ENCODE measurements at places on chromosomes 6 and 20. TPM values are rescaled to one million over a fixed set of nuclear protein-coding genes. Genes with fewer than 3 reads are reported as not detected.

Gene RRAGD
- total RNA-seq: 33.5 TPM

Gene NRSN1
- not detected for total RNA-seq

Gene OTOR
- not detected for total RNA-seq

Gene MOCS3
- total RNA-seq: 9.4 TPM

Gene TFAP2B
- total RNA-seq: not detected

Gene CDH26
- not detected for total RNA-seq

Gene EYS
- 0.81 TPM for total RNA-seq

Gene MMP24
- 14.2 TPM for total RNA-seq

Gene AIG1
- 73.0 TPM for total RNA-seq

Gene ACSS1
- total RNA-seq: 0.10 TPM

Gene CPXM1
- not detected for total RNA-seq

Gene ASIP
- total RNA-seq: not detected

Gene CST4
- total RNA-seq: not detected

Gene PRDM13
- total RNA-seq: not detected

Gene LST1
- not detected for total RNA-seq

GRCh38 chr6:33107641-33108040 lies 31.9 kb downstream of the HLA-DPB1 start:
- DNase-seq: no peak

DNA sequence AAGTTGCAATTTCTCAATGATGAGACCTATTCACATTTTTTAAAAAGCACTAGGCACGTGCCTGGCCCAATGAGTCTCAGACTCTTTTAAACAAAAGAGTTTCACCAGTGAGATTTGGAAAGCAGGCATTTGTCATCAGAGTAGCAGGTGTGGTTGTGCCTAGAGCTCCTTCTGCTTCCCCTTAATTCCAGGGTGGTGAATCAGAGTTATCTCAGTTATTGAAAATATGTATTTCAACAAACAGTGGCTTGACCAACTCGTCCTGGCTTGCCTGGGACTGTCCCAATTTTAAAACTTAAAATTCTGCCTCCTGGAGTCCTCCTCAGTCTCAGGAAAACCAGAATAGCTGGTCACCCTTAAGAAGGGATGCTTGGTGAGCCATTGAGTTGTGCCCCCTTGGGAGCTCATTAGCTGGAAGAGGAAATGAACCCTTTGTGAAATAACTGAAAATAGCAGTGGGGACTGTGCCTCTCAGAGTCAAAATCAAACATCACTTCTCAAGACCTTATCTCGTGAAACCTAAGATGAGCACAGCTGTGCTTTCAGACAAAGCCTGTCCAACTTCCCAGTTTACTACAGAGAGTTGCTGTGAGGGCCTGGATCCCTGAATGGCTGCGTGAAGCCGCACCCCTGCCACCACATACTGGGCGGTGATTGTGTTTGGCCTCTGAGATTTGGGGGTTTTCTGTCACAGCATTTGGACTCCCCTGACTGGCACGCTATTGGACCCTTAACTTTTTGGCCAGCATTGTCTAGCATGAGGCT lies 116.3 kb downstream of the ANKRD60 start:
- DNase-seq: peak; percentile 73

DNA sequence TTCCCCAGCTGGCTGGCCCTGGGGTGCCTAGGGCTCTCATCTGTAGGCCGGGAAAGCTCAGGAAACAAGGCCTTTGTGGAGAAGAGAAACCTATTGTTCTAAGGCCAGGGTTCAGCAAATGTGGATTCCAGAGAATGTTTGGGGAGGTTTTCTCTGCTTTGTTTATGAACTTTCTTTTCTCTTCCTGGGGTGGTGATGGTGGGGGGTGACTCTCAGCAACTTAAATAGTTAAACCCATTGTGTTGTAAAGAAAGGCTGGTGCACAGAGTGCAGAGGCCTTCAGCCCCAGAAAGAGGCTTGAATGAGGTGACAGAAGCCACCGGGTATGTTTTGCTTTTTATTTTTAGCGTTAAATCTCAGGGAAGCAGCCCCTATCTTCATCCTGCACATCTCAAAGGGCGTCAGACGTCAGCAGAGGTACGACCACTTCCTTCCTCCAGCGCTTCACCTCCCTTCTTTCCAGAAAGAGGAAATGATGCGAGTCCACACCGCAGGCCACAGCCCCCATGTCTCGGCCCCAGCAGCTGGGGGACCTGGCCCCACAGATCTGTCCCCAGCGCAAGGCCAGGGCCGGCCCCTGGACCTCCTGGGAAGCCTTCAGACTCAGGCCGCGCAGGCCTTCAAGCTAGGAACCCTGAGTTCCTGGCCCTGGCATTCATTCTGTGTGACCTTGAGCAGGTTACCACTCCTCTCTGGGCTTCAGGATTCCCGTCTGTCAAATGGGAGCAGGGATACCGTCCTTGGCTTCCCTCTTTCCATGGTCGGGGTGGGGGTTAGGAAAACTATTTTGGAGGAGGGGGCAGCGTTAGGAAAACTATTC lies 605 bp upstream of the PPP1R16B start:
- DNase-seq: no peak

- no peak for DNase-seq
These were observed 173.4 kb downstream of the BMP7 start for GRCh38 chr20:57092900-57093530.

DNA sequence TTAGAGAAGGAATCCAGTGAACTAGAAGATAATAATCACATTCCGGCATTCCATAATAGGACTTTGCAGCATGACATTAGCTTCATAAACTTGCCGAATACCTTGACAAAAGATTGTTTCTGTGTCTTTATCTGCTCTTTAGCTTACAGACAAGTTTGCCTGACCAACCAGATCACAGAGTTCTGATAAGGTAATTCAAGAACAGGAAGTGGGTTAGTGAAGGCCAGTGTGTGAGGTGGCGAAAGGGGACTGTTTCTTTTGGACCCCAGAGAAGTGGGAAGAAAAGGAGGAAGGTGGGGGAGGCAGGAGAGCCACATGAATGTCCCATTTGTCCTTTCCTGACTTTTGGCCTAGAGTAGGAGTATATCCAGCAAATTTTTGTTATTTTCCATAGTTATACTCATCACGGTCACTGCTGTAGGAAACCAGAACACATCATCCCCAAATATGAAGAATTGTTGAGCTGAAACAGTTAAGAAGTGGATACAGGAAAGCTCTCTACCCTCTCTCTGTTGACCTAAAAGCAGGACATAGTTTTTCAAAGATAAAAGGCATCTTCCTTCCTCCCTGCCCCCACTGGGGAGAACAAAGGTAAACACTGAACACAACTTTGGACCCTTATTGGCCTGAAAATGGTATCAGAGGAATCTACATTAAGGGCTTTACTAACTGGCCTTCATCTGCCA lies 72.4 kb upstream of the TNFAIP3 start:
- DNase-seq: no peak

DNA sequence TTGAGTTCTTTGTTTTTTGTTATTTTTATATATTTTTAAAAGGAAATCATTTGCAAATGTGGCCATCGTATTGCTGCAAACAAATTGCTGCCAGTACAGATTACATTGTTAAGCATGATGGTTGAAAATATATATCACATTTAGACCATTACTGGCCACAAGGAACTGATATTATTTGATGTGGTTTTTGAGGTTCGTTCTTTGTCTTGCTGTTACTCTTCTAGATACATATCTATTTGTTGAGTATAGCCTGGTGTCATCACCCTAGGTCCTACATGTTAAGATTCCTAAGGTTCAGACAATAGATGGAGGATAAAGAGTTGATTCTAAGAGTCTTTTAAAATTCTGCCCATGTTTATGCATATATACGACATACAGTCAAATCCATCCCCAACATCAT lies 306.0 kb downstream of the FARS2 start:
- DNase-seq: no peak

DNA sequence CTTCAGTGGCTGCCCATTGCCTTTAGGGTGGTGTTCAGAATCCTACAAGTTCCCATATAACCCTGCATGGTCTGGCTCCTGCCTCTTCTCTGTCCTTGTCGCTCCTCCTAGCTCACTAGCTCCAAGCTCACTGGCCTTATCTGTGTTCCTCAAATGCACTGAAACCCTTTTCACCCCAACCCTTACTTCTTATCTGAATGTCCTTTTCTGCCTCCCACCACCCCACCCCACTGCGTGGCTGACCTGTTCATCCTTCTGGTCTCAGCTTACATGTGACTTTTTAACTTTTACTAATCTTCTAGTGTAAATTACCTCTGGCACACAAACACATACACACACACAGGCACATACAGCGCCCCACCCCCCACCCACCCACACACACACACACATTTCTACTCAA lies 41.0 kb upstream of the GLP1R start:
- DNase-seq: no peak

- DNase-seq: no peak
These were observed 34.9 kb downstream of the AGPAT4 start for GRCh38 chr6:161239001-161239400.

DNA sequence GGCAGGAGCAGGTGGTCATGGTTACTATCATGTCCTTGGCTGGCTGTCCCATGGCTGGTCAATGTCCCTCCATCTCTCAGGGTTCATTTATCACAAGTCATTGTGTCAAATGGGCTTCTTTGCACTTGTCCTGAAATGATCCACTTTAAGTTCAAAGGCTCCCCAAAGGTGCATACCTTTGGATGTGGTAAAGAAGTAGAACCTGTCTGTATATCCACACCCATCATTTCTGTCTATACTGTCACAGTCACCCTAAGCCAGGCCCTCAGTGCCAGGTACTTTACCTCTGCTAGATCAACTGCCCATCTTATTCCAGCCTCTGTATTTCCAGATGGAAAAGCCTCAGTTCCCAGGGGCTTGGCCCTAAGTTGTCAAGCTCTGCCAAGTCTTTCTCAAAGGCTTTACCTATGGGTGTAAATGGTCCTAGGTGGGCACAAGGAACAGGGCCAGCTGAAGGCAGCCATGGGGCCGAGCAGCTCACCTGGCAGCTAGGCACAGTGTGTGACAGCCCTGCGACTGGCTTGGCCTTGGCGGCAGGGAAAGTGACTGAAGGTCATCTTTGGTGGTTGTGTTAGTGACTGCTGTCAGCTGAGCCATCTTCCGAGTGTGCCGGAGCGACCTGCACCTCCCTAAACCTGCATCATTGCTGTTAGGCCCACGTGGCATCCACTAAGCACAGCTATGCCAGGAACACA lies 198.4 kb downstream of the SYNDIG1 start:
- DNase-seq: no peak

DNA sequence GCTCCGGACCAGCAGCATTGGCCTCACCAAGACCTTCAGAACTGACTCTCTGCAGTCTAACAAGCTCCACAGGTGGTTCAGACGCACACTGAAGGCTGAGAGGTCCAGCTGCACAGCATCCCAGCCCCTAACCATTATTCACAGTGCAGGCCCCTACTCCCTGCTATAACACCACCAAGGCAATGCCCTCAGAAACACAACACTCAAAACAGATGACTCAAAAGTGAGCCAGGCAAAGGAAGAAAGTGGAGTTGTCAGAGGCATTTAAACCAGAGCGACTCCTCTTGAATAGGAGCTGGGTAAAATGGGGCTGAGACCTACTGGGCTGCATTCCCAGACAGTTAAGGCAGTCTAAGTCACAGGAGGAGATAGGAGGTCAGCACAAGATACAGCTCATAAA lies 20.5 kb upstream of the MC3R start:
- DNase-seq: no peak

- DNase-seq: no peak
These were observed 34.7 kb downstream of the SUN5 start for GRCh38 chr20:32969356-32970114.

GRCh38 chr6:133131621-133132465 lies 109.3 kb upstream of the EYA4 start:
- DNase-seq: no peak

DNA sequence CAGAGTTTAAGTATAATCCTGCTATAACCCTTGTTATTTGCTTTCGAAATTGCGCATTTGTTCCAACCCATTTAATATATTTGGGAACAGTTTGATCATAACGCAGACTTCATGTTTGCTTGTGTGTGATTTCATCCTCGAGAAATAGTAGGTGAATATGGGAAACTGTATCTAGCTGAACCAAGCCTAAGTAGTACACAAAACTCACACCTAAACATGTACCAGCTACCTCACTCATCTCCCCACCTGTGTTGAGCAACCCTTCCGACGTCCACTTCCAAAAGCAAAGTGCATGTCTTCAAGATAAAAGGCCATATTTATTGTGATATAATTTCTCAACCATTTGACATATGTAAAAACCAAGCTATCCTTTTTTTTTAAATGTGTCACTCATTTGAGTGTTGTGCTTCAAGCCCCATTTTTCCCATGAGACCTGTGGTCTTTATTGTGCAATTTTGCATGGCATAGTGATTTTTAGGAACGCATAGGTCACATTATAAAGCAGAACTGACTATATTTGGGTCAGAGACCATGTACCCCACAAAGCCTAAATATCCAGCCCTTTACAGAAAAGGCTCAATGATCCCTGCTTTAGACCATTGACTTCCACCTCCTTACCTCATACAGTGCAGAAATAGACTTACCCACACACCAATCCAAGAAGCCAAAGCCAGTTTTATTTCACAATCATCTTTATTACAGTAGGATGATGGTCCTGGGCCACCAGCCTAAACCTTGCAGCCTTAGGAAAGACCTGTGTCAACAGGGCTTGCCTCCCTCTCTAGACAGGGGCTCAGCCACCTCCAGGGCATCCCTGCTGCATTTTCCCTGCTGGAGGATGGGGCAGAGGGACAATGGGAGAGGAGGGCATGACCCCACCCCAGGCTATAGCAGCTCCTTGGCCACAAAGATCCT lies 7.1 kb downstream of the CCND3 start:
- no peak for DNase-seq

GRCh38 chr6:138539876-138540275 lies 40.6 kb upstream of the NHSL1 start:
- DNase-seq: no peak

GRCh38 chr6:17473554-17473953 lies 80.2 kb downstream of the CAP2 start:
- peak; percentile 9 for DNase-seq

DNA sequence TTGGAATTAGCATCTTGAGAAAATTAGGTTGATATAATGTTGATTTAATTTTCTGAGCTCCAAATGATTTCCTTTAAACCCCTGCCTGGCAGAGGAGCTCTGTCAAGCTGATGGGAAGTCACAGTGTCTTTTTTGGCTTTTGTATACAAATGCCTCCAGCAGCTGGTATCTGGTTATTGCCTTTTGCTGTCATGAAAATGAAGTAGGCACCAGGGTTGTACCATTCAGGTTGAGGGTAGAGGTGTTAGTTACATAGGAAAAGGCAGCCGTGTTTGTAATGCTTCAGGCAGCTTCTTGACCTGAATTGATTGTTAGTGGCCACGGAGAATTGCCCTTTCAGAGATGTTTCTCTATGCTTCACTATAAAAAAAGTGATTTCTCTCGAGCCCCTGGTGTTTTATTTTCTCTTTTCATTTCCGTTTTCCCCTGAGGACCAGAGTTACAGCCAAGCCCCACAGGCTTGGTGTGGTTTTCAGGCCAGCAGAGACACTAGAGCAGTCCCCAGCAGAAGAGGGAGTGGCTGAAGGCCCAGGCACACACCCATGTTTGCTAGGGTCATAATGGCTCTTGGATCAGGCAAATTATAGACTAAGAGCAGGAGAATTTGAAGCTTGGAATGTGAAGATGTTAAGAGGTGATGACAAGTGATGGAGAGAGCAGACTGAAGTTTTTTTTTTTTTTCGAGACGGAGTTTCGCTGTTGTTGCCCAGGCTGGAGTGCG lies 21.6 kb downstream of the CMTR1 start:
- no peak for DNase-seq

All from A172 (cell line).